Neuronal stem cell (in vitro differentiated cells): ENCODE measurements at places on chromosomes 16 and 17.
A peak's percentile ranks its signal among the peaks of the same experiment; 100 is the strongest.

DNA sequence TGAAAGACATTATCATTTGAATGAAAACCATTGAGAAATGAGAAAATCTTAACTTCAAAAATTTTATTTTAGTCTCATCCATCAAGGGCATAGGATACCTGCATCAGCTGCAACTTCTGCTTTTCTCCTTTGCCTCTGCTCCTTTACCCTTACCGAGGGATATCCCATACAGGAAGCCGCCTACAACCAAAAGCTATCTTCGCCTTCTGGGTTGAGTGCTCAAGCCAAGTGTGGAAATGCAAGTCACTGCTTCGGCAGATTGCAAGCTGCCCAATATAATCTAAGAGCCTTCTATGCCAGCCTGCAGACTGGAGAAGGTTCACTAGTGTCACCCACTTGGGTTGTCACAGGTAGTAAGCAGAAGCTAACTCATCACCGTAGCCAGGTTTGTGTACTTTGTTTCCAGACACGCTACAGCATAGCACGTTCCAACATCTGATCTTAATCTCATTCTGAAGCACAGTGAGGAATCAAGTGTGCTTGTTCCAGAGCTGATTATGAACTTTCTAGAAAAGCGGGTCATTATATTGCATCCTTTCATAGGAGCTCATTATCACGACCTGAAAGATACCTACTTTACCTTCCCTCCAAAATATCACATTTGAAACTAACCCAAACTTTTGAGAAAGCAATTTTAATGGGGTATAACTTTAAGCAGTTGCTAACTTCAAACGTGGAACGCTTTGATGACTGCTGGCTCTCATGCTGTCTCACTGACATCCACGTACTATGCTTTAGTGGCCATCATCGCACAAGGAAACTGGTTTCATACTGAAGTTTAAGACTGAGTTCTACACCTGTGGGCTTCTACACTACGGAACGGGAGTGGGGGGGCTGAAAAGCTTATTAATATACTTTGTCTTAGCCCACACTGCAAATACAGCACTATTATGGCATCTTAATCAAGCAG is 8.0 kb upstream of the UNK start:
- no peak for DNase-seq

DNA sequence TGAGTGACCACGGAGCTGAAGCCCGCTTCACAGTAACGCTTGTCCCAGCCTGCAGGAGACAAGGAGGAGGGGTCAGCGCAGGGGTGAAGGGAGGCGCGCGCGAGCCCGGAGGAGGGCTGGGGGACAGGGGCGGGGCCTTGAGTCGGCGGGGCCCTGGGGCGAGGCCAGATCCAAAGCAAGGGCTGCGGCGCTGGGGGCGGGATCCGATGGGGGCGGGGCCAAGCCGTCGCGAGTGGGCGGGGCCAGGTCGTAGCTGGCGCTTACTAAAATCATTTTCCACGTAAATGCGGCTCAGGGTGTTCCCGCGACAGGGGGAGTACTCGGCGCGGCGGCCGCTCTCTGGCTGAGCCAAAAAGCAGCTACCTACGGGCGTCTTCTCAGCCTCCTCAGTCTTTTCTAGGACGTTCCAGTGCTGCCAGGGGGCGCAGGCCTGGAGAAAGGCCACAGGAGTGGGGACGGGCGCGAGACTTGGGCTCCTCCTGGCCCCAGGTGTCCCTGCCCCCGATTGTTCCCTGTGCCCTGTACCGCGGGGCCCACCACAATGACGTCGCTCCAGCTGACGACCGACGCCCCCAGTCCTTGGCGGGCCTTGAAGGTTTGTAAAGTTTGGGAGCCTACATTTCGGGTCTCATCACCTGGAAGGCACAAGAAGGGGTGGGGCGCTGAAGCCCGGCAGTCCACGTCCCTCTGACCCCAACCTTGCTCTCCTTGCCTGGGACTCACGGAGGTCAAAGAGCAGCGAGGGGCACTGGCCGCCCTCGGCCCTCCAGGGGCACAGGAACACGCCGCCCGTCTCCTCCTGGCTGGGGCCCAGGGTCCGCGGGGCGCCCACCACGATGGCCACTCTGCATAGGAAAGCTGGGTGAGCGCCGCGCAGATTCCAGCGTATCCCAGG is 3.9 kb downstream of the ITGA2B start:
- DNase-seq: peak; percentile 80

DNA sequence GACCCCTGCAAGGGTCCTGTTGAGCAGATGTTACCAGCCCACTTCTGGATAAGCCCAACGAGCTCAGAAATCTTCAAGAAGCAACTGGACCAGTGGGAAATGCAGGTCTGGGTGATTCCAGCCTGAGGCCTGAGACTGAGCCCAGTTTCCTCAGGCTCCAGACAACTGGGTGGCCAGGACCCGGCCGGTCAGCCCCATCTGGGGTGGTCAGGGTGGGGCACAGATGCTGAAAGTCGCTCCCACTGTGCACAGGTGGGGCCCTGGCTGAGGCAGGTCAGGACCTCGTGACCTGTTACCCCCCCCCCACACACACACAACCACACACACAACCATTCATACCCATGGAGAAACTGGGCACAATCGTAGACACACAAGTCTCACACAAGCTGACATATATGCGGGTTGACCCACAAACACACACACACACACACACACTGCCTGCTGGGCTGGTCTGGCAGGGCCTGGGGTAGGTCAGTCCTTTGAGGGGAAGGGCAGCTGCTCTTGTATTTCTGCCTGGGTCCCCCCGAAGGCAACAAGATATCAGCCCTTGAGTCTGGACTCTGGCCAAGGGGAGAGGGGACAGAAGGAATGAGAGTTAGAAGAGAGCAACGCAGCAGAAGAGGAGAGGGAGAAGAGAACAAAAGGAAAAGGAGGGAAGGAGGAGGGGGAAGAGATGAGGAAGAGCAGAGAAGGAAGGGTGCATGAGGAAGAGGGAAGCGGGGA is 99.0 kb upstream of the CDH5 start:
- DNase-seq: no peak

DNA sequence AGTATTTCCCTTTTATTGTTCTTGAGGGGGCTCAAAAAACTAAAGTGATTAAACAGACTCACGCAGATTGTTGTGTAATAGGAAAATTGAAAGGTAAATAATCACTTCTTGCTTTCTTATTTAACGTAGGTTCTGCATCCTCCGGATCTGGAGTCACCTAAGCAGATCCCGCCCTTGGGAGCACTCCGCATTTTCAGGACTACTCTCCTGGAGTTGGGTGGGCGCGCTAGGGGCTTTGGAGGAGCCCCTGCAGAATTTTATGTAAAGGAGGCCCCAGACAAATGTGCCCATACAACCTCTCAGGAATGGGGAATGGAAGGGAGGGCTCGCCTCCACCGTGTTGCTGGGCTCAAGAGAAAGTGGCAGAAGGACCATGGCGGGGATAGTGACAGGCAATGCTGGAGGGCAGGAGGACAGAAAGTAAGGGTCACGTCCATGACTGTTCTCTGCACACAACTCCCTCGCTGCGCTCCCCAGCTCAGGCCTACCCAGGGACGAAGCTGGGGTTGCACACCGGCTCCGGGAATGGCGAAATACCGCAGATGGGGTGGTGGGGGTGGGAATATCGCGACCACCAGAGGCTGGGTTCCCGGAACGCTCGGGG is 8.3 kb downstream of the MT2A start:
- no peak for DNase-seq
